ENCODE measurements at places on chromosomes 2 and 18. TPM values are rescaled to one million over a fixed set of nuclear protein-coding genes. Genes with fewer than 3 reads are reported as not detected.

- H3K27ac ChIP-seq = no peak overlapping the region
- peaks cover 29% of the 10 kb centered on the region for H3K27me3 ChIP-seq
- H3K4me3 ChIP-seq = no peak overlapping the region
- DNase-seq = no peak
These were observed 15.9 kb downstream of the GLI2 start for GRCh38 chr2:120751553-120751952.

GRCh38 chr18:64110692-64111480 lies 38.0 kb downstream of the LINC00305 start:
- peak; percentile 61 for DNase-seq
- no peaks in the 10 kb centered on the region for H3K27me3 ChIP-seq
- H3K4me1 ChIP-seq = no peaks in the 10 kb centered on the region
- no peak overlapping the region for H3K27ac ChIP-seq
- H3K4me3 ChIP-seq = no peak overlapping the region

- H3K36me3 ChIP-seq = no peaks in the 10 kb centered on the region
- no peak overlapping the region for H3K4me3 ChIP-seq
- no peak for DNase-seq
- H3K27ac ChIP-seq = no peak overlapping the region
- no peaks in the 10 kb centered on the region for H3K4me1 ChIP-seq
These were observed 204.1 kb downstream of the FAM210A start for GRCh38 chr18:13522256-13522655.

DNA sequence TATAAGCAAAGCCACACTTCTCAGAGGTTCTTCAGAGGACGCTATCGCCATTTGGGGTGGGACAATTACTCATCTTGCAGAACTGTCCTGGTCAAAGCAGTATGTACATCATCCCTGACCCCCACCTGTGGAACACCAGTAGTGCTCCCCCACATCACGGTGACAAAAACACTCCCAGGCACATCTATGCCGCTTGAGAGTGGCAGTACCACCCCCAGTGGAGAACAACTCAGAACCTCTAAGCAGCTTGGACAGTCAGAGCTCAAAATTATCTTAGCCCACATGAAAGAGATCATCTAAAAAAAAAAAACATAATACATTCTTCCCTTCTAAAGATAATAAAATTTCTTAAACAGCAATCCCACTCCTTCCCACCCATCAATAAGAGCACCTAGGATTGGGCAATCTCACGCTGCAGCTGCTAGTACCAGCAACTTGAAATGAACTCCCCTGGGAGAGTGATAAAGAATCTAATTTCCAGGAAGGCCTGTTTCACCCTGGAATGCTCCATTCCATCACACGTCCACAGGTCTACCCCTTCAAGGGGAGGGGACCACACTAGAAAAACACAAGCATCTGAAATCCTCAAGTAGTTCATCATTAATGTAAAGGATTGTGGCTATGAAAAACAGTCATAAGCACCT lies 31.7 kb downstream of the LRP2 start:
- no peaks in the 10 kb centered on the region for H3K27me3 ChIP-seq
- no peak for DNase-seq

DNA sequence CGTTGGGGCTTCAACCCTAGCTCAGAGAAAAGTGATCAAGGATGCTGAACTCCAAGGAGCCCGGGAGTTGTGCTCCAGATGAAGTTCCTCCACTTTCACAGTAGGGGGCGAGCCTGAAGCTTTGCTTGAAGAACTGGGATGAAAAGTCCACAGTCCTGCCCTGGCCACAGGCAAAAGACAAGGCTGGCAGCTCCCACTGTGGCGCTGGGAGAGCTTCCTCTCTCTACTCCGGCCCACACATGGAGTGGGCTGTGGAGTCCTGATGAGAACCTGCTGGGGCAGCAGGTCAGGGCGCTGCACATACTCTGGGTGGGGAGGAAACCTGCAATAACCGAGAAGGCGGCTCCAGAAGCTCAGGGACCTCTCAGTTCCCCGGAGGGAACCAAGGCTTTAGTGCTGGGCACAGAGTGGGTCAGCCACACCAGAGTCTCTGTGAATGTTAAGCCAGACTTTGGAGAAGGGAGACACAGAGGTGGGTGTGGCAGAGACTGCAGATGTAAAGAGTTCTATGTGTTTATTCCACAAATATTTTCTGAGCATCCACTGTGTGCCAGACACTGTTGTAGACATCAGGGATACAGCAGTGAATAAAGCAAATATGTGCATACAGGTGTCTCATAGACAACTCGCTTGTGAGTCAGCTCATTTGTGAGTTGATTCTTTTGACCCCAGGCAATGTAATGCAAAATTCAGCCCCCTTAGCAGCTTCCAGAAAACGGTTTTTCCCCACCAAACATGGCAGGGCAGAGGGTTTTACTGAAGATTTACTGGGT lies 48.0 kb upstream of the MRPL33 start:
- H3K4me1 ChIP-seq = peaks cover 64% of the 10 kb centered on the region
- no peaks in the 10 kb centered on the region for H3K27me3 ChIP-seq
- peak; percentile 55 for DNase-seq
- H3K36me3 ChIP-seq = no peaks in the 10 kb centered on the region
- H3K4me3 ChIP-seq = no peak overlapping the region

DNA sequence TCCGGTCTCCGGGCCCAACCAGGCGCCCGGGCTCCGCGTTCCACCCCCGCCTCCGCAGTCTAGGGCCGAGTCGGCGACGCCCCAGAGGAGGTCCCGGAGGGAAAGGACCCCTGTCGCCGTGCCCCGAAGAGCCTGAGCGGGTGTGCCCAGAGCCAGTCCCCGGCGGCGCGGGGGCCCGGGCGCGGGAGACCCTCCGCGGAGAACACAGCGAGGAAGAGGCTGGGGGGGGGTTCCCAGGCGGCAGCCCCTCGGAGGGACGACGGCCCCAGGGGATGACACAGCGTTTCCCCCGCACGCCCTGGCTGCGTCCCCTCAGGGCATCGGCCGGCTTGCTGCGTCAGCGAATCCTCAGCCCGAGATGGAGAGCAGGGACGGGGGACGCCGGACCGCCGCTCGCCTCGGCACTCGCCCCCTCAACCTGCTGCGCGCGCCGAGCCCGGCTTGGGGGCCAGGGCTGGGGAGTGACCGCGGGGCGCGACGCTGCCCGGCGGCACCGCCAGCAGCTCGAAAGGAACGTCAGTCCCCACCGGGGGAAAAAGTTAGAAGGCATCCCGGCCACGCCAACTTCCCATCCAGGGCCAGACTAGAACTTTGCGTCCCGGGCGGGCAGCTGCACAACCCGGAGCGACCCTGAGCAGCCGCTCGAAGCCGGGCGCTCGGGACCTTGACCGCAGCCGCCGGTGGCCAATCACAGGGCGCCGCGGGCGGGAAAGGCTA lies 711 bp downstream of the SFXN5 start:
- H3K4me3 ChIP-seq = peak overlapping the region; percentile 99
- H3K27ac ChIP-seq = peak overlapping the region; percentile 43
- DNase-seq = no peak
- H3K36me3 ChIP-seq = no peaks in the 10 kb centered on the region

DNA sequence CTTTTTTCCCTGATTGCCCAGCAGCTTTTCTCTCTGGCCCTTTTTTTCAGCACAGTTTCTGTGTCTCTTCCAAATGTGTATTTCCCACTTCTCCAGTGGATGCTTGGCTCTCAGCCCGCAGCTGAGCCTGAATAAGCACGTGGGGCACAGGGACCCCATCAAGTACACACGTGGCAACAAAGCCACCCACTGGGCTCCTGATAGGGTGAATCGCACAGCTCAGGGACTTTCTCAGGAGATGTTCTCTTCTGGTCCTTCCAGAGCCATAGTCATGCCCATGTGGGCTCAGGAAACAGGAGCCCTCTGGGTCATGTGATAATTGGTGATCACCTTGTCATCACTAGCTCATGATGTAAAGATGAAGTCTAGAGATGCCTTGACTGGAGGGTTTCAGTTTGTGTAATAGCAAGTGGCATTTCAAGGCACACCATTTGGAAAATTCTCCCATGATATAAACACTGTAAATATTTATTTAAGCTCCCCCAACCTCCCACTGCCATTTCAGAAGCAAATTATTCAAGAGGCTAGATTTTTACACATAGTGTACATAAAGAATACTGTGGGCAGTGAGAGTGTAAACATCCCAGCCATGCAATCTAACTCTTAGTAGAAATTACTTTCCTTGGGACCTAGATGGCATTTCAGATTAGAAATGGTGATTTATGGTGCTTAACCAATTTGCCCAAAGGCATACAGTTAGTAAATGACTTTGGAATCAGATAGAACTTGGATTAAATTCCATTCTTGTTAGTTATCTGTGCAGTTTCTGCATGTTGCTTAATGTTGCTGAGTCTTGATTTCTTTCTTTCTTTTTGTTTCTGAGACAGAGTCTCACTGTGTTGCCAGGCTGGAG lies 597.5 kb downstream of the SLC4A3 start:
- H3K27me3 ChIP-seq = no peaks in the 10 kb centered on the region
- no peaks in the 10 kb centered on the region for H3K36me3 ChIP-seq
- no peak overlapping the region for H3K4me3 ChIP-seq
- H3K4me1 ChIP-seq = peaks cover 57% of the 10 kb centered on the region

DNA sequence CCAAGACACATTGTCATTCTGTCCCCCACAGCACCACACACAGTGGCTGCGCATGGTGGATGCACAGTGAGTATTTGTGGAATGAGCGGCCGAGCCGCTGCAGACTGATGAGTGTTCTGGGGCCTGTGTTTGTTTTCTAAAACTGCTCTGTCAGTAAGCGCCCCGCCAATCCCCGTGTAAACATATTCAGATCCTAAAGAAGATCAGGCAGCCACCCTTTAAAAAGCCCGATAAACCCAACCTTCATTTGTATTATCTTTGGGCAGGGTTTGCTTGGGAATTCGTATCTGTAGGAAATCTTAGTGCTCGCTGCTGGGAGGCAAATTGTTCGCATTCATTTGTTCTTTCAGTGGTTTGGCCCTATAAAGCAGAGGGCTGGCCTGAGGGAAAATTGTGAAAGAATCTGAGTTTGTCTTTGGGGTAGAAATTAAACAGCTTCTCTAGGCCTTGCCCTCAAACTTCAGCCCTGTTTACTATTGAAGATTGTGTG lies 68.6 kb downstream of the TGOLN2 start:
- H3K4me3 ChIP-seq = peak overlapping the region; percentile 6
- DNase-seq = peak; percentile 75
- H3K36me3 ChIP-seq = no peaks in the 10 kb centered on the region

DNA sequence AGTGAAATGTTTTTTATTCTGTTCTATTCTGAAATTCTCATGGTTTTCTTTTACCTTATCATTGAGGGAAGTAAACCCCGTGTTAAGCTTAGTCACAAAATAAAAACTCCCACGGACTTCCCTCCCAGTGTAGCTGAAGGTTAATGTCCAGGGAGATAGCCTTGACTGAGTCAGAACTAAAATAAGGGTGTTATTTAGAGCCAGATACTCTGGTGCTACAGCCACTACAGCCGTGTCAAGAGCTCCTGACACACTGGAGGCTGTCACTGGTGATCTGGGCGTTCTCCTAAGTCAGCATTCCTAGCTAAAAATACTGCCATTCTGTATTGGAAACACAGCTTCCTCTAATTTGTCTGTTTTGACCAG lies 82.0 kb upstream of the RANBP2 start:
- no peak overlapping the region for H3K4me3 ChIP-seq
- H3K36me3 ChIP-seq = no peaks in the 10 kb centered on the region
- DNase-seq = no peak
- no peaks in the 10 kb centered on the region for H3K27me3 ChIP-seq

DNA sequence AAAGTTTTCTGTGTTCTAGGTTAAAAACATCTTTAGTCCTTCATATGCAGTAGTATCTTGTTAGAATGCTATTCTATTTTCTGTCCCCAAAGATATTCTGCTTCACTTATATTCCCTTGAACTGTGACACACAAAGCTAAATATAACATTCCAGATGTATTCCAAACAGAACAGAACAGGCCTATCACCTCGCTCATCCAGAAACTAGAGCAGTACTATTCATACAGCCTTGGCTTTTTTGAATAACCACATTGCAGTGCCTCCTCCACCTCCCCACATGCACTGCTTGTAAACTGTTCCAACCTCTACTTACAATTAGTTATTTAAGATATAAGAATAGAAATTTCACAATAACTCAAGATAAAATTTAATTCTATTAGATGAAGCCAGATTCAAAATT lies 196.8 kb downstream of the EXOC6B start:
- H3K4me1 ChIP-seq = no peaks in the 10 kb centered on the region
- no peak overlapping the region for H3K4me3 ChIP-seq

DNA sequence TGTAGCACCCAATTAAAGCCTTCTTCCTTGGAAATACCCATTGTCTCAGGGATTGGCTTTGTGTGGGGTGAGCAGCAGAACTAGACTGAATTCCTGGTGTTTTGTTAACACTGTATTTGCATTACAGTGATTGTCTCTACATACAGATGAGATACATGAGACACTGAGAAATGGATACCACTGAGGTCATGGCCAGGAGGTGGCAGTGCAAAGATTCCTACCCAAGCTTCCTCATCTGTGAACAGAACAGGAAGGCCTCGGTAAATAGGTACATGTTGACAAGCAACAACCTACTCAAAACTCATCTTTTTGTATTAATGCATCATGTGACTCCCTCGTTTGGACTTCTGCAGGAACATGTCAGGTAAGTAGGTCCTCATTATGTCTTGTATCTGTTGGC lies 445.8 kb upstream of the RGPD4 start:
- no peak overlapping the region for H3K4me3 ChIP-seq
- H3K36me3 ChIP-seq = no peaks in the 10 kb centered on the region
- no peaks in the 10 kb centered on the region for H3K27me3 ChIP-seq
- no peak overlapping the region for H3K27ac ChIP-seq
- DNase-seq = no peak

DNA sequence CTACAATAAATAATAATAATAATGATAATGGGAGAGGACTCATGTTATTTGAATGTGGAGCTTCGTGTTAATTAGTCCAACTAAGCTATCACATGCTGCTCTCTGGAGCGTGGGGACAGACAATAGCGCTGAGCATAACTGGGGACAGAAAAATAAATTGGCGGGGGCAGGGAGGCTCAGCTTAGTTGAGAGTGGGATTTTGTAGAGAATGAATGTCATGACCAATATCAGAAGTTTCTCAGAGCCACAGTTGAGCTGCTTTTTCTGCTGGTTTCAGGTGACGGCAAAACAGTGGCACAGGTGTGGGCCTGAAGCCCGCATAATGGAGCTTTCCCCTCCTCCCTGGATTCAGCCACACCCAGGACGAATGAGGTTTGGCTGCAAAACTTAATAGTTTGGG lies 111.1 kb upstream of the CAB39 start:
- no peaks in the 10 kb centered on the region for H3K36me3 ChIP-seq
- DNase-seq = no peak
- no peak overlapping the region for H3K4me3 ChIP-seq
- no peak overlapping the region for H3K27ac ChIP-seq

GRCh38 chr18:22637787-22638186 lies 220.1 kb upstream of the CTAGE1 start:
- 0 out of 2 replicates have a peak overlapping the region, but pooled peaks have one; percentile 12 for H3K27ac ChIP-seq

The OTOF gene
- total RNA-seq = not detected

The SCN1A gene
- total RNA-seq = not detected

The FNDC4 gene
- 5.3 TPM for total RNA-seq

The SLC14A1 gene
- not detected for total RNA-seq

The ZSWIM2 gene
- total RNA-seq = not detected

The RNF181 gene
- 96.7 TPM for total RNA-seq

The GALNT14 gene
- total RNA-seq = 3.1 TPM

The SPC25 gene
- 20.7 TPM for total RNA-seq
